ENCODE measurements at places on chromosomes 16 and 17.

- peak; percentile 72 for DNase-seq
Observed at GRCh38 chr17:5031365-5032082, 3.7 kb downstream of the SLC52A1 start.

GRCh38 chr17:2758870-2759269 lies 9.4 kb upstream of the CCDC92B start:
- no peak for DNase-seq

DNA sequence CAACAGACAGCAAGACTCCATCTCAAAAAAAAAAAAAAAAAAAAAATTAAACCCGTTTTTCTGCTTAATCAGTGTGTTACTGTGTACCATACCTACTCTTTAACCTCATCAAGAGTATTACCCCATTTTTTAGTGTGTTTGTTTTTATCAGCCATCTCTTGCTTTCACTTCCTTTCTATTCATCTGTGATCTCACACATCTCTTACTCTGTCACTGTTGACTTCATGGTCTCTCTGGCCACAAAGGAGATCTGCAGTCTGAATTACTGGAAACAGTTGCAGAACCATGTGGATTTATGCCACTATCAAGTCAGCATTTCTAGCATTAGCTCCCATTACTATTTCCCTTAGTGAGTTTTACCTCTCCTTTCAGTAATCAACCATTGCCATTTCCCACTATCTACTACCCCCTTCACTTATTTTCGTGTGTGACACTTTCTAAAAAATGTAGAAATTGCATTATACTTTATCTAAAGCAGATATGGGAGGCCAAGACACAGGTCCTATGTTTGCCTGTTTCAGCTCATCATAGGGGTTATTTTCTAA lies 20.1 kb downstream of the NDEL1 start:
- no peak for DNase-seq

DNA sequence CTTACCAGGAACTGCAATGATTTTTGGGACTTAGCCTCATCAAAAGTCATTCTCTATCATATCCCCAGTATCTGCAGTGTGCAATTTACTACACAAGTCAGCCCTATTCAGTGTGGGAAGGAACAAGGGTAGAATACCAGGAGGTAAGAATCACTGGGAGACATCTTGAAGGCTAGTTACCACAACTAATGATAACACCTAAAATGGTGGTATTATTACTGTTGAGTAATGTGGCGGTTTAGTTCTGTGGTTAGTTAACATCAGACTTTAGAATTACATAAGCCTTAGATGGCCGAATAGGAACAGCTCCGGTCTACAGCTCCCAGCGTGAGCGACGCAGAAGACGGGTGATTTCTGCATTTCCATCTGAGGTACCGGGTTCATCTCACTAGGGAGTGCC lies 567.9 kb upstream of the CDH11 start:
- no peak for DNase-seq

GRCh38 chr16:27528294-27528693 lies 21.4 kb downstream of the GTF3C1 start:
- DNase-seq, result no peak

GRCh38 chr17:35695613-35696012 lies 35.8 kb upstream of the RASL10B start:
- no peak for DNase-seq

DNA sequence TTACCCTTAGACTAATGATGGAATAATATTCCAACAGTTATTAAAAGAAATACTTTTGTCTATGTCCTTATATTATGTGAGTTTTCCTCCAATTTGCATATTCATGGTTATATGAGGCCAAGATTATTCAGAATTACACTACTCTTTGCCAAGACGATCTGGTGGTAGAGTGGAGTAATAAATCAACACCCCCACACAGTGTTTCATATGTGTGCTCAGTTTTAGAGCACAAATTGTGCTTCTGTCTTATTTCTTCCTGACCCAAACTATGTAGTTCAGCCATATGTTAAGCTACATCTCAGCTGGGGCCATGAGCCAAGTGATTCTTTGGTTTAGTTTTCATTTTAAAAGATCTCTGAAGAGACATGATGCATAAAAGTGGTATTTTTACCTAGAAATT lies 26.9 kb upstream of the PPM1E start:
- DNase-seq, result no peak

DNA sequence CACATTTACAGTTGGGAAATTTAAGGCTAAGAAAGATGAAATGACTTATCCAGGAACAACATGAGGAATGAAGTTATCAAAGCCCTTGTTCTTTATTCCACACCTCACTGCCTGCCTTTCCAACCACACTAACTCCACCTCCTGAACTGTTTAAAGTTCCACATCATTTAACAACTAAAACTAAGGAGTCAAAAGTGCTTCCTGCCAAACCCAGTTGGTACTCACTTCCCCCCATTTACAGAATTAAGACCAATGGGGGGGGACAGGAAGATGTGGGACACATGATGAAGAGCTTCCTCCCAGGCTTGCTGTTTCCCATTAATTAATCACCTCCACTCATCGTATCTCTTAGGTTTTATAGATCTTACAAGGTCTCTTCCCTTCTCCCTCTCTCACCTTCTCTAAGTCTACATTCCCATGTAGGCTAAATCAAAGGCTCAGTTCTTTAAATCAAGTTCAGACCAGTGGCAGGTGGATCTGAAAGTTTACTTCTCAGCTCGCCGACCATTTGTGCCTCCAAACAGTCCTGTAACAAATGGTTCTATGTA lies 19.2 kb upstream of the TMEM101 start:
- DNase-seq, result no peak

GRCh38 chr17:83179811-83180210 lies 100.4 kb downstream of the METRNL start:
- DNase-seq, result no peak

DNA sequence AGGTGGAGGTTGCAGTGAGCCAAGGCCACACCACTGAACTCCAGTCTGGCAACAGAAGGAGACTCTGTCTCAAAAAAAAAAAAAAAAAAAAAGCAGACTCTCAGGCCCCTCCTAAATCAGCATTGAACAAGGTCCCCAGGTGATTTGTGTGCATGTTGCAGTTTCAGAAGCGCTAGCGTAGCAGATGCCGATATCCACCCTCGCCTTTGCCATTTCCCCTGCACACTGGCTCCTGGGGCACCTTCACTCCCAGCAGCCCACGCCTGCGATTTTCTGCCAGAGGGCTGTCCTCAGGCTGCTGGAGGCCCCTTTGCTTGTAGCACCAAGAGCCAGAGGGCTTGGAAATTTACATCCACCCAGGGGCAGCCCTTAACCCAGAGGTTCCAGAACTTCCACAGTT lies 95.6 kb downstream of the WSCD1 start:
- no peak for DNase-seq

All from stimulated activated CD8-positive, alpha-beta memory T cell treated with anti-CD3 and anti-CD28 coated beads, Interleukin-15, amount 100 ng/mL, for 48 hours (primary cell).